Activated T-cell treated with anti-CD3 and anti-CD28 coated beads, Interleukin-2, amount 50 U/mL, for 48 hours (primary cell): ENCODE measurements at places on chromosomes 1 and 21.

- no peak for DNase-seq
These were observed 458.3 kb upstream of the USP24 start for GRCh38 chr1:55673416-55673815.

GRCh38 chr1:110829955-110830553 is 42.9 kb upstream of the CD53 start:
- DNase-seq = peak; percentile 20

DNA sequence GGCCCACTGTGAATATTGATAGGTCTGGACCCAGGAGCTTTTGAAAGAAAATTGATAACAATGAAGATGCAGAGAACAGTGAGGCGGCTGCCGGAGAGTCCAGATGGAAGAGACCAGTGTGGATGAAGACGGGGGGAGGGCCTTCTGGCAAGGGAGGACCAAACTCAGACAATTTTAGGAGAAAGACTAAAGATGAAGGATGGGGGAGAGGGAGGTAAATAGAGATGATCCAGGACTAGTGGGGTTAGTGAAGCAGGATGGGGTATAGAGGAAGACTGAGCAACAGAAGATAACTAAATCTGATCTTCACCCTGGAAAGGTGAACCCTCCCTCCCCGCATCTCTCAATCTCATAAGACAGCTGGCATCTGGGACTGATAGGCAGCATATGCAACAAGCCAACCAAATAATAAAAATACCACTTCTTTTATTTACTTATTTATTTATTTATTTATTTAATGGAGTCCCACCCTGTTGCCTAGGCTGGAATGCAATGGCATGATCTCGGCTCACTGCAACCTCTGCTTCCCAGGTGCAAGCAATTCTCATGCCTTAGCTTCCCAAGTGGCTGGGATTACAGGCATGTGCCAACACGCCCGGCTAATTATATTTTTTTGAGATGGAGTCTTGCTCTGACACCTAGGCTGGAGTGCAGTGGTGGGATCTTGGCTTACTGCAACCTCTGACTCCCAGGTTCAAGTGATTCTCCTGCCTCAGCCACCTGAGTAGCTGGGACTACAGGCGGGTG is 10.5 kb downstream of the EIF3I start:
- DNase-seq = no peak

GRCh38 chr1:87402241-87403002 is 73.7 kb downstream of the LMO4 start:
- no peak for DNase-seq

- no peak for DNase-seq
These were observed 28.4 kb downstream of the DISP3 start for GRCh38 chr1:11507309-11507708.

- DNase-seq = no peak
These were observed 12.2 kb downstream of the HDAC1 start for GRCh38 chr1:32303997-32304622.

DNA sequence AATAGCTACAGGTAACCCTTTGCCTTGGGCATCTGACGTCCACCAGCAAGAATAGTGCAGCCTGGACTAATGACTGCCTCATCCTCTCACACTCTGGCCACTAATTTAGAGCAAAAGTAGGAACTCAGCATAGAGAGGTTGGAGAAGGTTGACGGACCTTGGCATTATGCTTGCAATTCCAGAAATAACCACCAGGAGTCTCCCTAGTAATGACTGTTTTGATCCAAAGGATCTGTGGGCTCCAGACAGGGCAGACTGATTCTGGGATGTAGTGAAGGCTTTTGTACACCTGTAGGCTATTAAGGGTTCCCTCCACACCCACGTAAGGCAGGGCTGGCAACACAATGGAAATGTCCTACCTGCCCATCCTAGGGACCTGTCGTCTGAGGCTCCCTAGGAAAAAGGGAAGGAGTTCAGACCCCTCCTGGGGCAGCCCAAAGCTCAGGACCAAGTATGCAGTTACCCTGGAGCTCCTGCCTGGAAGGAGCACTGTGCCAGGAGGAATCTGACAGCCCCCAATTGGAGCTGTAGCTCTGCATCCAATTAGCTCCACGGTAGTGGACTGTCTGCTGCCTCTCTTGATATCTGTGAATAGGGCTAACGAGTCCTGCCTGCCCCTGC is 91.0 kb upstream of the TMEM51 start:
- no peak for DNase-seq

DNA sequence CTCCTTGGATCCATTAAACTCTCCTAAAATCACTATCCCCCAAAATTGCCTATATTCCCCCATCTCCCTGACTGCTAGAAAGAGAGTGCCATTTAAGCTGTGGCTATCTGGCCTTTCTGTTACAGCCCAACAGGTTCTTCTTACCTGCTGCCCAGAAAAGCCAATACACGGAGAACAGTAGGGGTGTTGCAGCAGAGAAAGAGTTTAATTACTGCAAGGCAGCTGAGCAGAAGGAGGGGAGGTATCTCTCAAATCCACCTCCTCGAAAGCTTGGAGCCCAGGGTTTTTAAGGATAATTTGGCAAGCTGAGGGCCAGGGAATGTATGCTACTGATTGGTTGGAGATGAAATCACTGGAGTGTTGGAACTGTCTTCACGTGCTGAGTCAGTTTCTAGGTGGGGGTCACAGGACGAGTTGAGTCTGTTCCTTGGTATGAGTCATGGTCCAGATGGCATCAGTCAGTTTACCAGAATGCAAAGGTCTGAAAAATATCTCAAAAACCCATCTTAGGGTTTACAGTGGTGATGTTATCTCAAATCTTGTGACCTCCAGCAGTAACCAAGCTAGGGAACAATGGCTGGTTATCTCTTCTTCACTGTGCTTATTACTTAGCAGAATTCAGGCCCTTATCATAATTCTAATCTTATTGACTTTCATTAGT is 89.8 kb downstream of the SMYD3 start:
- DNase-seq = no peak

GRCh38 chr1:108901106-108901505 is 24.3 kb downstream of the GPSM2 start:
- no peak for DNase-seq

GRCh38 chr1:167431261-167431908 is 86.9 kb downstream of the CD247 start:
- no peak for DNase-seq

- DNase-seq = peak; percentile 63
These were observed 43.7 kb upstream of the RNF11 start for GRCh38 chr1:51192213-51192843.

DNA sequence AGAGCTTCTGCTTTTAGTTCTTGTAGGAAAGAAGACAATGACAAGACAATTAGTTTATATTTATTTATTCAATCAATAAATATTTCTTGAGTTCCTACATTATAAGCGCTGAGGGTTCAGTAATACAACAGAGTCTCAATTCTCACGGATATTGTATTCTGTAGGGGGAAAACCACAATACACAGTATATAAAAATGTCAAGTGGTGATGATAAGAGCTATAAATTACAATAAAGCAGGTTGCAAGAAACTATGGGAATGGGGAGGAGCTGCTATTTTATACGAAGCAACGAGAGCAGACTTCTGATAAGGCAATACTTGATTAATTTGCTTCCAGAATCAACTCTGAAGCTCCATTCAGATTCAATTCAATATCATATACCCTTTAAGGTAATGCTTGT is 10.6 kb upstream of the XCL1 start:
- DNase-seq = no peak

- DNase-seq = no peak
These were observed 655.4 kb downstream of the LTN1 start for GRCh38 chr21:28337315-28337714.

GRCh38 chr21:22450507-22450906 is 1452.3 kb downstream of the NCAM2 start:
- DNase-seq = no peak

- no peak for DNase-seq
These were observed 832.3 kb downstream of the LTN1 start for GRCh38 chr21:28160378-28160777.

GRCh38 chr1:41072051-41072450 is 50.5 kb upstream of the SLFNL1 start:
- no peak for DNase-seq

- no peak for DNase-seq
These were observed 169.9 kb downstream of the LRRC7 start for GRCh38 chr1:69737527-69738185.

DNA sequence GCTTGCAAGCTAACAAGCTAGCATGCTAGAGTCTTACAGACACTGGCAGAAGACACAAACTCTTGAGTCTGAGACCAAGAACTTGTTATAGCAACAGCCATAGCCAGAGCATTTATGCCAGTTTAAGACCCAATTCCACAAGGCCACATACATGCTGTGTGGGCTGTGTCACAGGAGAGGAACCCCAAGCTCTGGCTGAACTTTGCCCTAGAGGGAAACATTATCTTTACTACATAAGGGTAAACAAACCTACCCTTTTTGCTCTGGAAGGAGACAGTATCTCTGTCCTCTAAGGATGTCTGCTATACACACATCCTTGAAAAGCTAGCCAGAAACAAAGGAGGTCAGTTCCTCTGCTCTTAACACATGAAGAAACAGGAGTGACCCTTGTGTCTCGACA is 70.3 kb downstream of the HSF2BP start:
- no peak for DNase-seq

GRCh38 chr1:221494670-221495069 is 247.2 kb downstream of the DUSP10 start:
- no peak for DNase-seq

DNA sequence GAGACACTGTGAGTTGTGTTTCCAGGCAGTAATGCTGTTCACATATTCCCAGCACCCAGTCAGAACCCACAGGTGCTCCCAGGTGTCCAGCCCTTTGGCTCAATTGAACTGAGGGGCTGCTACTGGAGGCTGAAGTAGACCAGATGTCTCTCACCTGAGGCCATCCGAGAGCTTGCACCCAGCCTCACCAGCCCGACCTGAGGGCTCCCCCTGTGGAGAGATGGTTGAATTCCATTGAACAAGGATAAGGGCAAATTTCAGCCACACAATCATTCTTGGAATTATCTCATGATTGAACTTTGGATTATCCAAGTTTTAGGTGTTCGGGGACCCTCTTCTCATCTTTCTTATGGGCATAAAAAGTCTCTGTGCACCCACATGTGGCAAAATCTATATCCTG is 52.1 kb downstream of the OBSCN start:
- no peak for DNase-seq

DNA sequence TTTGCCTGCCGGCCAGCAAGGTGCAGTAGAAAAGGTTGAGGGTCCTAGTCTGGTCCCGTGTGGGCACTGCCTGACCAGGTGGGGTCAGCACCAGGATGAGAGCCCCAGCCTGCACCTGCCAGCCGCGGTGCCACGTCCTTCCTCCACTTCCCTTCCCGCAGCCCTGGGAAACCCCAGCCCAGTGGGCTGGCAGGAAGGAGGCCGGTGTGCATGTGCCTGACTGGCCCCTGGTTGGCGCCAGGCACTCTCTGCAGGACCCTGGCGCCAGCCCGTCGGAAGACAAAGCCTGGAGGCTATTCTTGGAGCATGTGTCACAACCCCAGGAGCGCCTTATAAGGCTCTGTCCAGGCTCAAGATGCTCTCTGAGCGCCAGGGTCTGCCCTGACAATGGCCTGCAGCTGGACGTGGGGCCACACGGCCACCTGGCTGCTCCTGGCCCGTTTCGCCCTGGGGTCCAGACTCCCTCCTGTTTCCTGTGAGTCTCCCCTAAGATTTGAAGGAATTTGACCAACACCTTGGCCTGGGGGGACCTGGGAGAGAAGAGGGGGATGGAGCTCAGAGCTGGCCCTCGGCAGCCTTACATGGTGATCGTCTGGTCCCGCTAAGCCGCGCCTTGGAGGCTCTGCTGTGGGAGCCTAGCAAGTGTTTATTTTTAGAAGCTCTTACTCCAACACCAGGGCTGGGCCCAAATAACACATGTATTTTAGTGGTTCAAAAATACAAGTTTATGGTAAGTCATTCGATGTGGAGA is 31.9 kb upstream of the POFUT2 start:
- no peak for DNase-seq

DNA sequence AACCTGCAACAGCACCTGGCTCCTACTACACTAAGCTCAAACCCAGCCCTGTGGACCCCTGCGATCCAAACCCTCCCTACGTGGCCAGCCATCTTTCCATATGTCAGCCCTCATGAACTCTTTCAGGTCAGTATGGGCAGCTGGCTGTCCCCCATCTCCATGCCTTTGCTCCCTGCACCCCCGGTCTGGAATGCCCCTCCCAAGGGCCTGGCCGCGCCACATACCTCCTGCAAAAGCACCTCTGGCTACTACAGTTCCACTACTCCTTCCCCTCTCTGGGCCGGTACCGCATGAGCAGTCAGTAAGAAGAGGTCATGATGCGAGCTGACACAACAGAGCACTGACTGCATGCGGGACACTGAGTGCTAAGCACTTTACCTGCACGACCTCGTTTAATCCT is 10.0 kb upstream of the TAGLN2 start:
- DNase-seq = no peak

DNA sequence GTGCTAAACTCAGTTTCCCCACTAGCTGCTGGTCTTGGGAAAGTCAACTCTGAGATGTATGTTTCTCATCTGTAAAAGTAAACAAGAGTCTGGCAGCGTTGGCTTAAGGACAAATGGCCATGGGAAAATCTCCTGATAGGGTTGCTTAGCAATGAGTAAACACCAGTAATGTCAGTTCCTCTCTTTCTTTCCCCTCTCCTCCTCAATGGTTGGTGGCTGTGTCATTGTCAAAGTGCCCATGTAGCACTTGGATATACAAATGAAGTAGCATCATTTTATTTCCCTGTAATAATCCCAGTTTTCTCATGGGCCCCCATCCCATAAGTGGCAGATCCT is 2.2 kb upstream of the FYB2 start:
- DNase-seq = no peak

GRCh38 chr1:24752305-24752704 is 7.1 kb downstream of the CLIC4 start:
- DNase-seq = no peak

DNA sequence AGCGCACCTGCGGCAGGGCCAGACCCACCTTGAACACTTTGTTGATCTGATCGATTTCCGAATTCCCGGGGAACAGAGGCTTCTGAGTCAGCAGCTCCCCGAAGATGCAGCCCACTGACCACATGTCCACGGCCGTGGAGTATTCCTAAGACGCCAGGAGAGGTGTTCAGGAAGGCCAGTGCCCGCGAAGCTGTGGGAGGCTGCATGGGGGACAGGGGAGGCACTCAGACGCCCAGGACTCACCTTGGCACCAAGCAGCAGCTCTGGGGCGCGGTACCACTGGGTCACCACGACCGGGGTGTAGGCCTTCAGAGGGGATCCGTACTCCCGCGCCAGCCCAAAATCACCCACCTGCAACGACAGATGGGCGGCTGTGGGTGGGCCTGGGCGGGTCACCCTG is 11.2 kb upstream of the SLC35E2B start:
- no peak for DNase-seq

GRCh38 chr1:45452503-45452902 is 38.5 kb downstream of the TESK2 start:
- DNase-seq = no peak

DNA sequence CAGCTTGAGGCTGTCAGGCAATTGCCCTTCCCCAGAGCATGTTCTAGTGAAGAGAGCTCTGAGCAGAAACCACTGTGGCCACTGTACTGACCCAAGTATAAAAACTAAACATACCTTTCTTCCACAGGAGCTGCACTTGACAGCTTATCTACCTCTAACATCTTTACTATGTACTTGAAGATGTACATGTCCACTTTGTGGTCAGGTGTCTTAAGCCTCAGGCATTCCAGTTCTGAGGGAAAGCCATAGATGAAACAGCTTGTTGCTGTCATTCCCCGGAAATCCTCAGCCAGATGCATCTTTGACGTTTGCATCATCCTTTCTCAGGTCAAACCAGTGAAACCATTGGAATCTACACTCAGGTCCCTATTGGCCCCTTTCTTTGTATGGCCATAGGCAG is 70.4 kb downstream of the CHRM3 start:
- DNase-seq = no peak
